NCI-H2171 (cell line): ENCODE measurements at places on chromosomes 6 and 20.

DNA sequence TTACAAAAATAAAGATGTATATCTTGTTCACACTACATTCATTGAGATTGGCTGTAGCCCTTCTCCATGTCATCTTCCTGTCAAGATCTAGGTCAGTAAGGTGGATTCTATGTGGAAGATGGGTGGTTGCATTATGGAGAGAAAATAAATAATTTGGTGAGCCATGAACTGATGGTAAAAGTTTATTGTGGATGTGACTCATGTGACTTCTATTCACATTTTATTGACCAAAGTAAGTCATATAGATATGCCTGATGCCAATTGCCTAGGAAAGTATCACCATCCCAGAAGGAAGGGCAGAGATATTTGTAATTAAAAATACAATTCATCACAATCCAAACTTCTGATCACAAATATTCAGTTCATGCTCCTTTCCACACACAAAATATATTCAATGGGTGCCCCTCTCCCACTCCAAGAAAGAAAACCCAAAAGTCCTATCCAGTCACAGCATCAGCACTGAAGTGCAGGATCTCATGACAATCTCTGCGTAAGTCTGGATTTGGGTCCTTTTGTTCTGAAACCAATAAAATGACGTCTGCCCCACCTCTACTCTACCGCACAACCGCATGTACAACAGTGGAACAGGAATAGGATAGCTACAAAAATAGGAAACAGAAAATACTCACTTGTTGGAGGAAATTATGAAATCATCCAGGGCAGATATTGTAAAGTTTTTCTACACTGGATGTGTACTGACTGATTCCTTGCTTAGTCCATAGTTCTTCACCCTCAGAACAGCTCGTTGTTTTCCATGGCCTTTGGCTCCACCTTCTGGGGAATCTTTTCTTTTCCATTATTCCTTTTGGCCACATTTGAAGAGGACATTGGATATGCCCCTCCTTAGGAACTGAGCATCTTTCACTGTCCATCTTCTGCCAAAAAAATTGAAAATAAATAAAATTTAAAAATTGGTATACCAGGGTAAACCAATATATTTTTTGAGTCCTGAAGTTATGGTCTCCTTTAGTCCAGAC, 16.1 kb upstream of the SLC17A3 start:
- peak; percentile 34 for DNase-seq

DNA sequence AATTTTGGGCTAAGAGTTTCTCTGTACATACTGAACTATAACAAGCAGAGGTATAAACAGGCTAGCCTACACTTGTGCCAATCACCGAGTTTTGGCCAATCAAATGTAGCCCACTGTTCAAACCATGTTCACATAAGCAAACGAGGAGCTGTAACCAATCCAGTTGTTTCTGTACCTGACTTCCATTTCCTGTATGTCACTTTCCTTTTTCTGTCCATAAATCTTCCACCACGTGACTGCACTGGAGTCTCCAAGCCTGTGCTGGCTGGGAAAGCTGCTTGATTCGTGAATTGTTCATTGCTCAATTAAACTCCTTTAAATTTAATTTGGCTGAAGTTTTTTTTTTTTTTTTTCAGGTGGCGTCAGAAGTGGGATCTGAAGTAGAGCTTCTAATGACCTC, 332.9 kb downstream of the RNF144B start:
- no peak for DNase-seq

DNA sequence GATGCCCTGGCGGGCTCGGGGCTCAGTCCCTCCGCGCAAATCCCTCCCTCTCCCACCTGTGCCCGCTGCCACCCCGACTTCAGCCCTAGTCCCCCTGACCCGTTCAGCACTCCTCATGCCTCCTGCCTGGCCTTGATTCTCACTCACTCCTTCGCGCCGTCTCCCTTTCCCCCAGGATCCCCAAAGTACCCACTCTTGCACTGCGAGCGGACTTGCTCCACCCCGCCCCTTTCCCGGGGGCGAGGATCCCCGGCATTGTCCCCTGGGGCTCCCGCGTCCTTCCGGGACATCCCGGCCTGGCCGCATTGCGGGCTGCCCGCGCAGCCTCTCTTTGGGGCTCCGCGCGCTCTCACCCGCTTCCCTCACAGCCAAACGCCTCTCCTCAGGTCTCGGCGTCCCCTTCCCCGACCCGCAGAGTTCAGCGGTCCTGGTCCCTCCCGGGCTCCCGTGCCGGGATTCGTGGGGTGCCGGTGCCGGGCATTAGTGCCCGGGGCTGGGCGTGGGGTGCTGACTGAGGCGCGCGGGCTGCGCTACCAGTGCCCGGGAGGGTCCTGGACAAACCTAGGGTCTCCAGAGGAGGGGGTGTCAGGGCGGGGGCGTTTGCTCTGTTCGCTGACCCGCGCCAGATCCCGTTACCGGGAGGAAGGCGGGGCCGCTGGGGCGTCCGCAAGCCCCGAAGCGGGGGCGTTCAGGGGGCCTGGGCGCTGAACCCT, 45.5 kb upstream of the SUPT3H start:
- no peak for DNase-seq

GRCh38 chr20:39066471-39067242, 104.5 kb downstream of the DHX35 start:
- DNase-seq: no peak

DNA sequence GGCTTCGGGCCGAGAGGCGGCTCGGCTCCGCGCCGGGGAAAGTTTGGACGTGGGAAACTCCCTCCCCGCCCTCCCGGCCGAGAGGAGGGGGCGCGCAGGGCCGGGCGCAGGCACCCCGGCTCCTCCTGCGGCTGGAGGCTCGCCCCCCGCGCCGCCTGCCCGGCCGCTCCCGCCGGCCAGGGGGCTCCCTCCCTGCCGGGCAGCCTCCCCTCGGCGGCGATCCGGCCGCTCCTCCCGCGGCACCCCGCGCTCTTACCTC, 370 bp downstream of the CDH22 start:
- no peak for DNase-seq

DNA sequence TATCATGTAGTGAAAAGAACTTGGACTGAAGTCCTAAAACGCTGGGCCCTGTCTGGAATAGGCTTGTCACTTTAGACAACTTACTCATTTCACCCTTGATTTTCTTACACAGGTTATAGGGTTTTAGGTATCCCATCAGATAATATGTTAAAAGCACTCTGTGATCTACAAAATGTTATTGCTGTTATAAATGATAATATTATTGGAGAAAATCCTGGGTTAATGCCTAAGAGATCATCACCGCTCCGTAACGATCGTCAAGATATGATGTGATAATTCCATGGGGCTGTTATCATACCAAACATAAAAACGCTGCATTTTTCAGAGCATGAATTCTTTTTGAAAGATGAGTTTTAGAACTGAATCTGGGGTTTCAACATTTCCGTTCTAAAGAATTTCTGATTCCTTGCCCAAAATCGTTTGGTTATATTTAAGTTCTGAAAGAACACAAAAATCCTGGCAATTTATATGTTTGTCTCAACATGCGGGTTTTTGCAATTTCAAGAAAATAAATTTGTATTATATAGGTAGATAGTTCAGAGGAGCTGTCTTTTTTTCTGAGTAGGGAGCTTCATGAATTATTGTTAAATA, 154.8 kb downstream of the FOXC1 start:
- DNase-seq: no peak

- DNase-seq: no peak
Observed at GRCh38 chr20:46128310-46129151, 10.4 kb downstream of the CD40 start.

DNA sequence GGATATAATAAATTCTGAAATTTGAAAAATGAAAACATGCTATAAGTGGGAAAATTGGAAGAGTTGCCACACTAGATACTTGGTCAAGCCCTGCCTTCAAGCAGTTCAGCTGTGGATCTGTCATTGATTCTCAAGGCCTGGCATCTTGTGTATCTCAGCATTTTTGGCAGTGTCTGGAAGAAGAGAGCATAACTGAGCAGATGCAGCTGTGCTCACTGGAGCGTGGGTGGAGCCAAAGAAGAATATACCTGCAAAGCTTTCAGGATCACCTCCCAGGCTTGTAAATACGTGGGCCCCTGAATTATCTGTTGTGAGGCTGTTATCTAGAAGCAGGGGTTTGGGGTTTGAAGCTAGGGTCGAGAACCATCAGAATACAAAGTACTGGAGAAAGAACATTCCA, 31.3 kb upstream of the CHD6 start:
- peak; percentile 54 for DNase-seq

DNA sequence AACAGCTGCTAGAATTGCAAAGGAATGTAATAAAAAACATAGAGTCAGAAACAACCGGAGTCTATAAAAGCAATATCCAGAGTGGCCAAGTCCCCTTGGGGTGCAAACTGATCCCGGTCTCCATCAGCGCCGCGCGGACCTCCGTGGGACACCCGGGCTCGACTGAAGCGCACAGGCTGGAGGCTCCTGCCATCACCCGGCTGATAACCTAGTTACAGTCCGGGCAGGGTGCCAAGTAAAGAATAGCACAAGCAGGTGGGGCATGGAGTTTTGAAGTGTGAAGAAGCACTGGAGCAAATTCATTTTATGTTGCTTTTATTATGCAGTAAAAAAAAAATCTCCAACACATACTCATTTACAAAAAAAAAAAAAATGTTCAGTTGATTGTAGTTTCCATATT, 205.1 kb upstream of the GMDS start:
- DNase-seq: peak; percentile 78

DNA sequence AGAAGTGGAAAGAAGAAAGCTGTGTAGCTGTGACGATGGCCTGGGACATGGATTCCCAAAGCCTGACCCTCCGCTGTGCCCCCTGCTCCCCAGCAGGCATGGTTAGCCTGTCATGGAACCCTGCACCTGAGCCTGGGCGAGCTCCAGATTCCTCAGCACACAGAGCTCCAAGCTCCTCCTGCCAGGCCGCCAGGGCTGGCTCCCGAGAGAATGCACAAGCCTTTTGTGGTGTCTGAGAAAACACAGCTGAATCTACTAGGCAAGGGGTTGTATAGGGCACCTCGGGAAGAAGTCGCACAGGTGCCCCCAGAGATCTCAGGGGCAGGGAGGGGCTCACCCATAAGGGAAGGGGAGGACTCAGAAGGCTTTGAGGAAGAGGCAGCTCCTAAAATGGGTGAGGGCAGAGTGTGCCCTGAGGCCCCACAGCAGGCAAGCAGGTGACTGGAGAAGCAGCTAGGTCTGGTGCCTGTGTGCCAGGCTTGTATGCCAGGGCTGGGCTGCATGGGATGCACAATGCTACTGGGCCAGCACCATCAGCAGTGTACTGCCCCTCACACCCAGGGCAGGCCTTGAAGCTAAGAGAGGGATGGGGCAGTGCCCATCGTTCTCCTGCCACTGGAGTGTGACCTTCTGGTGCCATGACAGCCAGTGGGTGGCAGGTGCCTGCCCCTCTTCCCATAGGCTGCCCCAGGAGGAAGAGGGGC, 64.3 kb upstream of the CD93 start:
- no peak for DNase-seq

GRCh38 chr6:32097364-32097763, 11.8 kb downstream of the TNXB start:
- DNase-seq: no peak

DNA sequence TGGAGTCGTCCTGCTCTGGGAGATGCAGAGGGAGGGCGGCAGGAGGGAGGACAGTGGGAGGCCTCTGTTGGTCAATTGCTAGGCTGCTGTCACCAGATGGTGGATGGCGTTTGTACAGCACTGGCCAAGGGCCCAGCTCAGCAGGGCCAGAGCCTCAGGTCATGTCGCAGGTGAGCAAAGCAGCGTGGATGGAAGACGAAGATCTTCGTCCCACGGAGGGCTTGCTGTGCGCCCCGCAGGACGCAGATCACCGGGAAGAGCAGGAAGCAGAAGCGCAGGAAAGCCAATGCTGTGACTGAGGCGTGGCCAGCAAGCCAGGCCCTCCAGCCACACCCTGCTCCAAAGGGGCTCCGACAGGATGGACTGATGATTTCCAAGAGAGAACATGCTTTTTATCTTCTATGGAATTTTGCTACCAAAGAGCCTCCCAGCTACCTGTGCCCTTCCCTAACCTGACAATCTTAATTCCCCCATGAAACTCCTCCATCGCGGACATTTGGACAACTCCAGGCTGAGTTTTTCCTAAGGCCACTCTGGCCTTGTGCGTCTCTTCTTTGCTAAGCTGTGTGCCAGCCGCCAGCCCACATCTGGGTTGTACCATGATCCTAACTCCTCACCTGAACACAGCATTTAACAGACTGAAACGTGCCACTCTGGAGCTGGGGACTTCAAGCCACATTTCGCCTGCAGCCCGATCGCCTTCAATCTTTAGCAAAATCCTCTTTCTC, 3.5 kb upstream of the SLCO4A1 start:
- DNase-seq: no peak

- no peak for DNase-seq
Observed at GRCh38 chr6:47495207-47495606, 17.6 kb downstream of the CD2AP start.

GRCh38 chr6:15498640-15499039, 164.2 kb downstream of the DTNBP1 start:
- no peak for DNase-seq

DNA sequence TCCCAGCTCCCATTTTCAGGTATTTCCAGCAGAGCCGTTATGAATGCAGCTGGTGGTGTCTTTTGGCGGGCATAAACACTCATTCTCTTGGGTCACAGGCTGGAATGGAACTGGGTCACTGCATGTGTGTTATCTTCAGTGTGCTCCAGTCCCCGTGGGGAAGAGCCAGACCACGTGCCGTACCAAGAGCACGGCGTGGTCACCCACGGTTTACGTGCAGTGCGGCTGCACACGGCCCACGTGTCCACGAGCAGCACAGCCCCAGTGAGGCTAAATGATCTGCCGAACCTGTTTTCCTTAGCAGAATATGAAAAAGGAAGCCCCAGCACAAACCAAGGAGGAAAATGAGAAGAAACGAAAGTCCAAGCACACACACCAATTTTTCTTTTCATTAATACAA, 121.5 kb downstream of the IRF4 start:
- no peak for DNase-seq

DNA sequence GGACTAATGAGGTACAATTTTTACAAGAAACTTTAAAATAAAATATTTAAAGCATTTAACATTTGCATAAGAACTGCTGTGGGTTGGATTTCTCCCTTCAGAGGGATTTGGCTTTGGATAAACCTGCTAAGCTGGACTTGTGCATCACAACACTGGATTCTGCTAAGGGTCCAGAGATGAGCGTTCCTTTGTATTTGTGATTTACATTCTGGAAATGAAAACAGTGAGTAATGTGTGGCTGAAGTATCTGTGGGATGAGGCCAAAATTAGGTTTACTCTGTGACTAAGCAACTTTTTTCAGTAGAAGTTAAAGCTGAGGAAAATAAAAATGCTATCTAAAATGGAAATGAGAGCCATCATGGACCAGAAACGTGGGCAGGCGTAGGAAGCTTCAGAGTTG, 494.3 kb downstream of the EPM2A start:
- no peak for DNase-seq

- peak; percentile 13 for DNase-seq
Observed at GRCh38 chr20:41956338-41957074, 338.3 kb upstream of the CHD6 start.

DNA sequence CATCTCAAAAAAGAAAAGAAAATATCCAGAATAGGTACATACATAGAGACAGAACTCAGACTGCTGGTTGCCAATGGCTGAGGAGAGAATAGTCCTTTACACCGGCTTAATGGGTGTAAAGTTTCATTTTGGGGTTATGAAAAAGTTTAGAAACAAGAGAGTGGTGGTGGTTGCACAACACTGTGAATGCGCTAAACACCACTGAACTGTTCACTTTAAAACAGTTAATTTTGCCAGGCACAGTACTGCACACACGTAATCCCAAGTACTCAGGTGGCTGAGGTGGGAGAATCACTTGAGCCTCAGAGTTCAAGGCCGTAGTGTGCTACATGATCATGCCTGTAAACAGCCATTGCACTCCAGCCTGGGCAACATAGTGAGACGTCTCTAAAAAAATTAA, 7.6 kb downstream of the ILRUN start:
- DNase-seq: no peak
